ENCODE measurements at places on chromosomes 5 and 9. TPM values are rescaled to one million over a fixed set of nuclear protein-coding genes. Genes with fewer than 3 reads are reported as not detected.

The COL23A1 gene
- total RNA-seq: 0.13 TPM

The TMEM252 gene
- total RNA-seq: not detected

The BARHL1 gene
- total RNA-seq: not detected

The MRRF gene
- 71.7 TPM for total RNA-seq

The MUSK gene
- total RNA-seq: not detected

The CYSRT1 gene
- total RNA-seq: not detected

The PCDHGA1 gene
- total RNA-seq: 0.04 TPM

The NDUFS6 gene
- total RNA-seq: 47.5 TPM

The GPRIN1 gene
- 2.7 TPM for total RNA-seq

The SPATA31D1 gene
- not detected for total RNA-seq

The TICAM2 gene
- total RNA-seq: 0.15 TPM

The EGFL7 gene
- total RNA-seq: 0.69 TPM

The RNF14 gene
- total RNA-seq: 45.9 TPM

The SLC6A18 gene
- total RNA-seq: not detected

The HOMER1 gene
- total RNA-seq: 10.3 TPM

The DOLK gene
- 12.5 TPM for total RNA-seq

The SLC25A2 gene
- total RNA-seq: 0.21 TPM

The IFNA8 gene
- total RNA-seq: not detected

All from activated CD8-positive, alpha-beta memory T cell treated with anti-CD3 and anti-CD28 coated beads for 36 hours (primary cell).